Large intestine (tissue), 12 donors: ENCODE measurements at places on chromosomes 7 and 10.

DNA sequence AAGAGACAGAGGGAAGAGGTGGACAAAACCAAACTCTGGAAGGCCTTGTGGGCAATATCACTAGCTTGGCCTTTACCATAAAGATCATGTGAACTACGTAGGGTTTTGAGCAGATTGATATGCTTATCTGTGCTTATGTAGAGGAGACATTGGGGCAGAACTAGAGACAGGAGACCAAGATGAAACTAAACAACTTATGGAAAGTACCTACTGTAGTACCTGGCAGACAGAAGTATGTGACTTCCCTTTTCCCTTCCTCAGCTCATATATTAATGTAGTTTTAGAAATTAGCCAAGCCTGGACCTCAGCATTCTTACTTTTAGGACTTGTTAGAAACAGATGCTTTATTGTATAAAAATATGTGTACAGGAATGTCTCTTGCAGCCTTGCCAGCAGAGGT, 14.0 kb upstream of the IL6 start:
- DNase-seq: no peak

GRCh38 chr10:117175901-117176534, 21.3 kb upstream of the KCNK18 start:
- peak; percentile 71 for DNase-seq

GRCh38 chr7:123724817-123725253, 24.0 kb downstream of the WASL start:
- no peak for DNase-seq

DNA sequence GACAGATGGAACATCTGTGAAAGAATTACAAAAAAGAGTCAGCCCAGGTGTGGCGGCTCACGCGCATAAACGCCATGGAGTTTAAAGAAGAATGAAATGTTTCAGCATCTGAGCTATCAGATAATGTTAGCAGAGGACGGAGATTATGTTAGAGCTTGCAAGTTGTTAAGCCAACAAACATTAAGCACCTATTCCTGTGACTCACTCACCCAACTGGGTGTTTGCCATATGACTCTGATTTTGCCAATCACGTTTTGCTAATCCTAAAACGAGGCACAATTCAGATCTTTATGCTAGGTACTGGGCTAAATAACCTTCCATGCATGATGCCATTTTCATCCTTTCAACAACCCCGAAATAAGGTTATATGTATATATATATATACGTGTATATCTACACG, 29.0 kb upstream of the CCNY start:
- no peak for DNase-seq

GRCh38 chr10:4373612-4374011, 452.4 kb upstream of the AKR1E2 start:
- no peak for DNase-seq

- no peak for DNase-seq
Observed at GRCh38 chr10:123393170-123393569, 239.0 kb downstream of the BUB3 start.

DNA sequence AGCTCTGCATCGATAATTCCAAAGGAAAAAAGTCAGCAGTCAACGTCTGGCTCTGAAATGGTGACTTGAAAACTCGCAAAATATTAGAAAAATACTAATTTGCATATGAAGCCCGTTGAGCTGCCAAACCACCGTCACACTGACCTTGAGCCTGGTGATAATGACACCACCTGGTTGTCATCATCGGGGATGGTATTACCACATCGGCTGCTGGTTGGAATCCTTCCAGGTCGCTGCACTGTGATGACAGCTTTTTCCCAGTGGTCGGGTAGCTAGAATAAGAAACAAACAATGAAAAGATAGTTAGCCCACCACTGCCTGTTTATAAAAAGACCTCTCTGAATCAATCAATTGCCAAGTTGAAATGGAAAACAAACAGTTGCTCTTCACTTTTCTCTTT, 41.6 kb downstream of the LAMB1 start:
- no peak for DNase-seq

DNA sequence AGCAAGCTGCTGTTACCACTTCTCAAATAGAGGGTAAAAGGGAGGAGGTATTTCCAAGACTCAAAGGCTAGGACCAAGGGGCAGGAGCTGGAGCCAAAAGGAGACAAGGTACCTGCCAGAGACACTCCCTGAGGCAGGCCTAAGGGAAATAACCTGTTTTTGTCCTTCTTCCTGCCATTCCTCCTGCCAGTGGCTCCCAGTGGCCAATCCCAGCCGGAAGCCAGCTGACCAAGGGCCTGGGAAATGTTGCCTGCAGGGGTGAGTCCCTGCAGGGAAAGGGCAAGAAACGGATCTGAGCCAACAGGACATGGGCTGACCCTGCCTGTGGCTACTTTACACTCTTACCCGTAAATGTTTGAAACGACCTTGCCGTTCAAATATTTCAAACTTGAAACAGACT, 3.5 kb downstream of the CYTH3 start:
- DNase-seq: no peak

DNA sequence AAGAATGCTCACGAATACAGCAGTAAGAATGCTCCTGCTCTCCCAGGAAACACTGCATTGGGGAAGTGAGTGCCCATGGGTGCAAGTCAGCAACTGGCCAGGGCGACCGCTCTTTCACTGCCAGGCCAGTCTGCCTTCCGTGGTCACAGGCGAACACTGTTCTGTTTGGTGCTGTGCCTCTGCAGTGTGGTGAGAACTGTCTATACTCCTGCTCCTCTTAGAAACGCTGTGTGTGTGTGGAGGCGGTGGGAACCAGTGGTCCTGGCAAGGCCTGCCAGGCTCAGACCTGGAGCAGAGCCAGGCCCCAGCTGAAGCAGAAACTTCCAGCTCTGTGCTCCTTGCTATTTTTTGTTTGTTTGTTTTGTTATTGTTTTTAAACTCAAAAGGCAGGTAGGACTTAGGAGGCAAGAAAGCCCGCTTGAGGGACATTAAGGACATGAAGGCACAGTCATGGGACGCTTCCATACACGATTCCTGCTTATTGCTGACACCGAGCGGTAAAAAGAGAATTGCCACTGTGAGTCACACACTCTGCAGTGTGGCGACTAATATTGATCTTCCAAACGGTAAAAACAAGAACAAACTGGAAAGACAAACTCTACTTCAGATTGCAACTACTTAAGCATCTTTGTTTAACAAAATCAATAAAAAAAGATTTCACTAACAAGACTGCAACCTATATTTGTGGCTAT, 430.8 kb downstream of the DNAJB6 start:
- no peak for DNase-seq

GRCh38 chr7:37986908-37987330, 66.5 kb downstream of the EPDR1 start:
- DNase-seq: no peak

DNA sequence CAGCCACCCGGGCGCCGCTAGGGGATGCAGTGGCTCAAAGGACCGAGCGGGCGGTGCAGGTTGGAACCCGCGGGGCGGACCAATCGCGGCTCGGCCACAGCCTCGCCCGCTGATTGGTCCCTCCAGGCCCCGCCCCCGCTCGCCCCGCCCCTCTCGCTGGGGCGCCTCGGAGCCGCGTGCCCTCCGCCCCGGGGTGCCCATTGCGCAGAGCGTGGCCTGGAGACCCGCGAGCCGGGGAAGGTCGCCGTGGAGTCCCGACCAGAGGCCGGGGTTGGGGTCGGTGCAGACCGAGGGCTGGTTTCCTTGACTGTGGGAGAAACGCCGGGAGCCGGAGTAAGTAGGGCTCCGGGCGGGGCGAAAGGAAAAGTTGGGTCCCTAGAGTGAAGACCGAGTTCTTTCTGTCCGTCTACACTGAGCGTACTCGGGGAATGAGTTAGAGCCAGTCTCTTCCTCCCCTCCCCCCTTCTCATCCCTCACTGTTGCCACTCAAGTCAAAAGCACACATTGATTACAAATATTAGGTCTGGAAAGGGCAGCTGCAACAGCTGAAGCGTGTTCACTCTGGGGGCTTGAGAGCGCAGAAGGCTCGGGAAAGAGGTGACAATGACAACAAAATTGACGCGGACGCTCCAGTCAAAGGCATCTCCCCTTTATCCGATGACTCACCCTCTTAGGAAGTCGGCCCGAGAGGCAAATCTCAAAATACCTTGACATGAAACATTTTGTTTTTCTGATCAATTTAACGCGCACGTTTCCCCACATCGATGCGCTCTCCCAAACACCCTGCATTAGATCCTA, 843 bp upstream of the GATA3 start:
- DNase-seq: peak; percentile 75

- no peak for DNase-seq
Observed at GRCh38 chr7:135938563-135938962, 38.6 kb downstream of the MTPN start.

DNA sequence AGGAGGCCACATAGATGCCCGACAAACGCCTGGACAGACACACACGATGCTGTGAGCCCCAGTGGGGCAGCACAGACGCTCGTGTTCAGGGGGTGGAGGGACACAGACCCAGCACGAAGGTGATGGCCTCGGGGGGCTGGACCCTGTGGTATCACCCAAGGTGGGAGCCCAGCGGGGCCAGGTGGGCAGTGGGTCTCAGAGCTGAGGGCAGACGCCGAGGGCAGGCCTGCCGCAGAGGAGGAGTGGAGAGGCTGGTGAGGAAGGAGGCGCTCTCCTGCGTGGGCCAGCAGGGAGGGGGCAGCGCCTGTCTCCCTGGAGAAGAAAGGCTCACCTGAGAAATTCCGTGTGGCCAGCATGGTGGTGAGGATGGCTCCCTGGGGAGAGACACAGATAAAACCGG, 39.6 kb downstream of the YKT6 start:
- no peak for DNase-seq

GRCh38 chr7:151176401-151176800, 8.9 kb upstream of the GBX1 start:
- DNase-seq: no peak

DNA sequence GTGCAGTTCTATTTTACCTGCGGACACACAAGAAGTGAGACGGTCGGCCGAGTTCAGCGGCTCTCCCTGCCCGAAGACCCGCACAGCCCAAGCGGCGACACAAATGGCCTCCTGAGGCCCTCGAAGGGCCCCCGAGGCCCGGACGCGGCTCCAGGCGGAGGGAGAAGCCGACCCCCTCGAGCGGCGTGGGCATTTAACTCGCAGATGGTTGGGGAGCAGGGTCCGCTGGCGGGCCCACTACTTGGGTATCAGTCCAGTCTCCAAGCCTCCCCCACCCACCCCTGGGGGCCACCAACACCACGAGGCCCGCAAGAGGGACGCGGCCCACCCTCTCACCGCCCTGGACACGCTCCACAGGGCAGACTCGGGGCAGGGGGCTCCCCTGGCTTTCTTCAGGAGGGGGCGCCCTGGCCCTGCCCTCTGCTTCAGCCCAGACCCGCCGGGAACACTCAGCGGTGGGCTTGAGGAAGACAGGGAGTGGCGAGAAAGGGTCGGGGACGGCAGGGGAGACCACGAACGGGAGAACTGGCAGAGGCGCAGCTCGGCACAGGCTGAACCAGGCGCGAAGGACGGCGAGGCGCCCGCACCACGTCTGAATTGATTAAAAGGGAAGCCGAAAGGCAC, 1.7 kb downstream of the IGF2BP3 start:
- peak; percentile 69 for DNase-seq

GRCh38 chr7:1931256-1931950, 261.3 kb downstream of the ELFN1 start:
- no peak for DNase-seq
